Ecto neural progenitor cell (in vitro differentiated cells): ENCODE measurements at places on chromosomes 4 and X.
A peak's percentile ranks its signal among the peaks of the same experiment; 100 is the strongest.

- DNase-seq, result peak; percentile 89
Observed at GRCh38 chr4:113049421-113050370, at the start of gene ANK2. TSS of gene ANK2 (plus strand) at chr4:113049653. CDS start at chr4:113049729, 76 bp downstream.

DNA sequence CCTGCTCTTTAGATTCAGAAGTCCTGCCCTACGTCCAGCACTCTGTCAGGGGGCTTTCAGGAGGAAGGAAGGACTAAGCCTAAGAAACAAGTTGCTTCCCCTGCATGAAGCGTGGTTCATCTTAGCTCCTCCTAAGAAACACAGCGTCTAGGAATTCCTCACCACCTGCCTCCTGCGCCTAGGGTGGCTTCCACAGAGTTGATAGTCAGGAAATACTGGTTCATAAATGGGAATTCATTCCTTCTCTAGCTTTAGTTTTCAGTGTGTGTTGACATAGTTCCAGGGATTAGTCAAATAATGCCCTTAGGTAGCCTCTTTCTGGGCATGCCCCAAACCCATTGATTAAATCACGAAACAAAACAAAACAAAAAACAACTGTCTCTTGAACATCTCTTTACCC, 1.7 kb upstream of the MXRA5 start:
- no peak for DNase-seq

DNA sequence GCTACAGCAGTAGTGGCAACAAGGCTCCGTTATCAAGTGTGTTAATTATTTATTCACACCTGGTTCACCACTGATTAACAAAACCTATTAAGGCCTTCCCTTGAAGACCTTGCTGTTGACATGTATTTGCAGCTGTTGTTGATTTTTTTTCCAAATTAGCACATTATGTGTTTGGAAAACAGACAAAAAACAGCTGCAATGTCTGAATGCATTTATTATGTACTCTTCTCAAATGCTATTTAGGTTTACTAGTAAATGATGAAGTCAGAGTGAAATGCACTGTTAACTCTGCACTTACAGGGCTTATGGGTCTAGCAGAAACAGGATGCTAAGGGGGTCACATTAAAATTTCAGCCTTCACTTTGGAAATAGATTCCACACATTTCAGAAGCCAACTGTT, 99.5 kb upstream of the PCDH7 start:
- no peak for DNase-seq

GRCh38 chr4:1593458-1593857, 90.7 kb downstream of the FAM53A start:
- no peak for DNase-seq

- peak; percentile 15 for DNase-seq
Observed at GRCh38 chr4:54548098-54548620, 109.6 kb upstream of the KIT start.
